SK-MEL-5 (cell line): ENCODE measurements at places on chromosomes 5 and 9.

DNA sequence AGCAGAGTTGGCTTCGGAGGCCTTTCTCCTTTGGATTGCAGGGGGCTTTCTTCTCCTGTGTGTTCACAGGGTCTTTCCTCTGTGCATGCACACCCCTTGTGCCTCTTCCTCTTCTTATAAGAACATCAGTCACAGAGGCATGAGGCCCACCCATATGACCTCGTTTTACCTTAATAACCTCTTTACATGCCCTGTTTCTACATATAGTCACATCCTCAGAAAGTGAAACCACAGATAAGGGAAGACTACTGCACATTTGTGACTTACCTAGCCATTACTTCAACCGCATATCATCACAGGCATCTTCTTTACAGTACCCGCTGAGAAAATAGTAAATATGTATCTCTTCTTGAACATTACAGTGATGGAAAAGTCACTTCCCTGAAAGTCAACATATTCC is 204.9 kb upstream of the TARS1 start:
- no peak for DNase-seq

- peak; percentile 39 for DNase-seq
Measured at GRCh38 chr5:39755986-39756385, 331.2 kb upstream of the DAB2 start.

- DNase-seq: no peak
Measured at GRCh38 chr9:90964101-90965020, 162.7 kb downstream of the SYK start.

GRCh38 chr9:129237803-129238202 is 59.7 kb upstream of the IER5L start:
- DNase-seq: no peak

- no peak for DNase-seq
Measured at GRCh38 chr5:38317868-38318267, 59.5 kb downstream of the EGFLAM start.

- DNase-seq: no peak
Measured at GRCh38 chr9:4994166-4994890, 9.3 kb downstream of the JAK2 start.

GRCh38 chr9:85927076-85927475 is 13.9 kb upstream of the NAA35 start:
- DNase-seq: no peak

- no peak for DNase-seq
Measured at GRCh38 chr9:31142456-31142855, 1242.0 kb upstream of the ACO1 start.

GRCh38 chr5:73278693-73279092 is 105.7 kb downstream of the TMEM174 start:
- no peak for DNase-seq

DNA sequence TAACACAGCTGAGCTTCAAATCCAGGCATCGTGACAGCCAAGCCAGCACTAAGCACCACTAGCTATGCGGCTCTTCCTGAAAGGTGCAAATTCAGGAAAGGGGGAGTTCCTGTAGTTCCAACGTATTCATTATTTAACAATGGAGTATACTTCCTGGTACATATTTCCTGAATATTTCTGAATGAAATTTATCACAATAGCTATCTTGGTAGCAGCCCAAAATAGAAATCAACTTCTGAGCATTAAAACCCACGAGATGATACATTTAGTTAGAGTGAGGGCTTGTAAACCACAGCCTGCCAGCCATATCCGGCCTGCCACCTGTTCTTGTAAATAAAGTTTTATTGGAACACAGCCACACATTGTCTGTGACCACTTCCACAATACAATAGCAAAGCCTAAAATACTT is 109.7 kb upstream of the RETREG1 start:
- no peak for DNase-seq

DNA sequence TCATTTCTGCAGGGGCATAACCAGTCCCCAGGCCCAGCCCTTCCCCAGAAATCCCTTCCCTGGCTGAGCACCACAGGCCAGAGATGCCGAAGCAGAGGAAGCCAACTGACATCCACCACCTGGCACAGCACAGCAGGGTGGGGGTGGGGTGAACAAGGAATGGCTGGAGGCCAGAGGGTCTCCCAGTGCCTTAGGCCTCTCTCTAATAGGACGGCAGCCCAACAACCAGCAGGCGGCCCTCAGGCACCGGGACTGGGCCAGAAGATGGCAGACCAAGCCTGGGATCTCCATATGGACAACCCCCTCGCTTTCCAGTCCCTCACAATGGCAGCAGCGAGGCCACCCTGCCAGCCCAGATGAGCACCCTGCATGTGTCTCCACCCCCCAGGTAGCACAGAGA is 13.2 kb downstream of the PDLIM4 start:
- no peak for DNase-seq

- peak; percentile 43 for DNase-seq
Measured at GRCh38 chr5:81779125-81779915, 28.4 kb upstream of the SSBP2 start.

DNA sequence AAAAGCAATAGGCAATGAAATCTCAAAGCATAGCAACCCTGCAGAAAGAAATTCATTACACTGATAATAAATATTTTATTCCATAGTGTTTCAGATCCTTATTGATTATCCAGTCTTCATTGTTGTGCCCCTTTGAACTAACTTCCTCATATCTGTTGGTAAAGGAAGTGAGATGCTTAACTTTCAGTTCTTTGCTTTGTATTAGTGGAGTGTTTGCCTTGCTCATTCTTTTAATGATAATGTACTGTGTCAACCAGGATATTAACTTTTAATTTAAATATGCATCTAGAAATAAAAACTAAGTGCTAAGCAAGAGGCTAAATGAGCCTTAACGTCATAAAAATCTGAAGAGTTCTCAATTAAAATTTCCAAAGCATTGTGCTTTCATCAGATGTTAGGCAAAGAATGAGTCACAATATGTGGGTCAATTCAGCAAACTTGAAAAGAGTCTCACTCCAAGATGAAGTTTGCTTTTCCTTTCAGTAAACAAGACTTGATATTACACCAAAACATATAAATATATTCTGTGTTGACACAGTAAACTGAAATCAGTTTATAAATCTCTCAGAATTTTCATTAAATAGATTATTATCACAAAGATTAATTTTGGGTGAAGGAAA is 105.9 kb downstream of the GIN1 start:
- DNase-seq: no peak

DNA sequence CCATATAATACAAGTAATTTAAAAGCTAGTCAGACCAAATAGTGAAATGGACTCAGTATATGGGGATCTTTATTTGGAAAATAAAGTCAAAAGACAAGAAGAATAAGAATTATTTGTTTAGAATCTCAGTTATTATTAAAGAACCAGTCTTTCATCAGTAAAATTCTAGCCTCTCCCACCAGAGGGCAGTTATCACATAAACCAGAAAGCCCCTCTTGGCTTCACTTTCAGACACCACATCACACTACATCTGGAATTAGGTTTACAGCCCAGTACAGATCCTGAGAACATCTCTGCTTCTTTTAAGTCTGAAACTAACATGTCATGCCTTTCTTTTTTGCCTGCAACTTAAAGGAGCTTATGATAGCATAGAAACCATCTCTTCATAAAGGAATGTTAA is 12.2 kb upstream of the HSPB3 start:
- DNase-seq: peak; percentile 68

DNA sequence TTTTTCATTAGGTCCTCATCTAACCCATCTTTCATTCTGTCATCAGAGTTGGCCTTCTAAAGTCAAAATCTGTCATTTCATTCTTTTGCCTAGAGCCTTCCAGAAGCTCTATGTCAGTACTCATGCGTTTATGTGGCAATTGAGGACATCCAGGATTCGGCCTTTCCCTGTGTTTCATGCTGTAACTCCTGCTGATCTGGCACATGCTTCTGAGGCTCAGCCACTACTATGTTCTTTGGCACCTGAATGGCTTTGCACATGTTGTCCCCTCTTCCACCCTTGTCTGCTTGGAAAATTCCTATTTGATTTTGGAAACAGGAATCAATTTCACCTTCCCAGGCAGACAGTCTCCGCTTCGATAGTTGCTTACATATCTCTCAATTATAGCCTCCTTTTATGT is 84.9 kb downstream of the GDNF start:
- no peak for DNase-seq

DNA sequence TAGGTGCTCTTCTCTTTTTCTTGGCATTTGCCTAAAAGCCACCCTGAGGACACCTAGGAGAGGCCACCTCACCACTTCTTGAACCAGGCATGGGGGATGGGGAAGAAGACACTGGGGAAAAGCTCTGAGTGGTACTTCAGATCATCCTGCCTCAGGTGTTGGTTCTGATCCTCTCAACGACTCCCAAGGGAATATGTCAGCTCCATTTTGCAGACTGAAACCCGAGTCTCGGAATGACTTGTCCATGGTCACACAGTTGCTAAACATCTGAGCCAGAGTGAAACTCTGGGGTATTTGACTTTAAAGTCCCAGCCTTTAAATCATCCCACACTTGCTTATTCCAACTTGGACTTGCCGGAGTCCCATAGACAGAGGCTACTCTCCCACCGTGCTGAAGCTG is 120.6 kb upstream of the GABRP start:
- DNase-seq: no peak

- DNase-seq: no peak
Measured at GRCh38 chr9:105024529-105024928, 96.6 kb upstream of the ABCA1 start.

GRCh38 chr9:84617411-84618029 is 52.0 kb upstream of the NTRK2 start:
- DNase-seq: no peak

- no peak for DNase-seq
Measured at GRCh38 chr9:98085944-98086343, 29.4 kb downstream of the NANS start.

GRCh38 chr5:140546851-140547507 is 483 bp upstream of the EIF4EBP3 start:
- no peak for DNase-seq

DNA sequence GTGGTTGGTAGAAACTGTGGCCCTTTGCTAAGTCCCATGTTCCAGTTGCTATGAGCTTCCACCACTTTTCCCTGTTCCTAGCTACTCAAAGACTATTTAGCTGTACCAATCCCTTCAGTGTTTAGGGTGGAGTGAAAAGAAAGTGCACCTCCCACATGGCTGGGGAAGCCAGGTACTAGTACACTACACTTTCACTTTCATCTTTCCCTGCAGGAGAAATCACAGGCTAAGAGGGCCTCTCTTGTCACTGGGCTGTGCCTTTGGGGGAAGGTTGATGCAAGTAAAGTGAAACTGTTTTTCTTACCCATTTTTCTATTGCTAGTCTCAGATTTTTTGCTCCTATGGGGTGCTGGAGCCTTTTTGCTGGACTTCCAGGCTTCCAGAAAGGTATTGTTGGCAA is 33.5 kb upstream of the CKS2 start:
- DNase-seq: no peak

DNA sequence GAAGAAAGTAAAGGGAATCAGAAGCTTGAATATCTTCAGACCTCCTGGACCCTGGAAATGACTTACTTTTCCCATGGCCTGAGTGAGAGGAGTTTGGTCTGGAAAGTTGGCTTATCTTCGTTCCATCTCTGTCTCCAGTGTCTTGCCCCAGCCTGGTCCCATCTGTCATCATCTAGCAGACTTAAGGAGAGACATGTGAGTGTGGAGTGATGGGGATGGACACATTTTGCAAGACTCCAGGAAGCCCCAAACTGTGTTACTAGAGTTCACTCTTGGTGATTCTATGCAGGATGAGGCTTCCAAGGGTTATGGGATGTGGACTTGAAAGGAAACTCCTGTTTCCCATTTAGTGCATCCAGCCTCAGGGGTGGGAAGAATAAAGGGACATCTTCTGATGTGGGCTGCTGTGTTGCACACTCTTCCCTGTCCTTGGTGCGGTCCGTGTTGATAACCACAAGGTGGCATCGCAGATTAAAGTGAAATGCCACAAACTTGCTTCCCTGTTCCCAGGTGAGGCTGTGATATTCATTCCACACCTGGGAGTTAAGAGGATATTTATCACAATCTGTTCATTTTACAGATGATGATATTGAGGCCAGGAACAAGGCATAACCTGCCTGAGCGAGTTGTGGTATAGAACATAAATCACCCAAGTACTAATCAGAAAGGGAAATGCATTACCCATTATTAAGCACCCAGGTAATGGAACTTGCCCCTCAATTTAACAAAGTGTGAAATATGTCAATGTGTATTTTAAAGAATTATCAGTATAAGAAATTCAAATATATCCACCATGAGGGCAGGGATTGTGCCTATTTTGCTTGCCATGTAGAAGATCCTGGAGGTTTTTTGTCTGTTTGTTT is 269.9 kb upstream of the PAPPA start:
- peak; percentile 65 for DNase-seq
